ENCODE measurements at places on chromosomes 11 and 22.

GRCh38 chr11:82267186-82267585 is 466.5 kb downstream of the FAM181B start:
- no peak overlapping the region for H3K4me3 ChIP-seq
- H3K27me3 ChIP-seq, result no peaks in the 10 kb centered on the region
- no peaks in the 10 kb centered on the region for H3K4me1 ChIP-seq

GRCh38 chr11:123371506-123372297 is 58.4 kb upstream of the GRAMD1B start:
- H3K4me3 ChIP-seq, result no peak overlapping the region
- H3K27ac ChIP-seq, result no peak overlapping the region
- no peaks in the 10 kb centered on the region for H3K4me1 ChIP-seq
- no peaks in the 10 kb centered on the region for H3K36me3 ChIP-seq
- DNase-seq, result no peak

GRCh38 chr11:22244986-22245592 is 52.2 kb downstream of the ANO5 start:
- no peaks in the 10 kb centered on the region for H3K4me1 ChIP-seq
- no peak overlapping the region for H3K4me3 ChIP-seq
- no peaks in the 10 kb centered on the region for H3K36me3 ChIP-seq
- no peaks in the 10 kb centered on the region for H3K27me3 ChIP-seq
- peak; percentile 9 for DNase-seq

GRCh38 chr22:44728761-44729324 is 23.5 kb upstream of the ARHGAP8 start:
- DNase-seq, result no peak
- H3K27ac ChIP-seq, result no peak overlapping the region
- no peaks in the 10 kb centered on the region for H3K27me3 ChIP-seq
- no peak overlapping the region for H3K4me3 ChIP-seq

DNA sequence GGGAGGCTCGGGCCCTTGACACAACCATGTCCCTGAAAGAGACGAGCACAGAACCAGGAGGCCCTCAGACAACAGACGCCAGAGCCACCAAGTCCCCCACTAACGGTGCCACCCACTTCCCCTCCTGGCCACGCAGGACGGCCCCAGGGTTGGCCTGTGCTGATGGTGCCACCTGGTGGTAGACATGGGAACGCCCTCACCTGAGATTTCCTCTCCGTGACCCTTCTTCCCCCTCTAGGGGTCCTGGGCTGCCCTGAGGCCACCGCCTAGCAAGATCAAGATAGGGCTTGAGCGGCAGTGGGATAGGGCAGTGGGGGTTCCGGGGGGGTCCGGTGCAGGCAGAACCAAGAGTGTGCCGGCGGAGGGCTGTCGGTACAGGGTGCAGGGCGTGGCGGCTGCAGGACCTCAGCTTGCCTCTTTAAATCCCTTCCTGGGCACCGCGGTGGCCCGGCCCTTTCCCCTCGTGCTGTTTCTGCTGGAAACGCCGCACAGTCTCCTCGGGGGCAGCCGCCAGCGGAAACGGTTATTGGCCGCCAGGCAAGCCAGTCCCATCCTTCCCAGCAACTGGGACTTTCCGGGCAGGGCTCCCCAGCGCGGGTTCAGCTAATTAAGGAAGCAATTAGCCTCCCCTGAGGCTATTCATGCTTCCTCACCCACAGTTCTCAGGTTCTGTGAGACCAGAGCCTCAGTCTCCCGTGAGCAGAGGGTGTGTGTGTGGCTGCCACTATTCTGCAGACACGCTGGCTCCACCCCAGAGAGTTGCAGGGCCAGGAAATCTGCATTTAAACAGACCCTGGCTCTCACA is 5.5 kb upstream of the NFAM1 start:
- no peaks in the 10 kb centered on the region for H3K27me3 ChIP-seq
- H3K4me3 ChIP-seq, result peak overlapping the region; percentile 48
- DNase-seq, result peak; percentile 80
- no peaks in the 10 kb centered on the region for H3K36me3 ChIP-seq

DNA sequence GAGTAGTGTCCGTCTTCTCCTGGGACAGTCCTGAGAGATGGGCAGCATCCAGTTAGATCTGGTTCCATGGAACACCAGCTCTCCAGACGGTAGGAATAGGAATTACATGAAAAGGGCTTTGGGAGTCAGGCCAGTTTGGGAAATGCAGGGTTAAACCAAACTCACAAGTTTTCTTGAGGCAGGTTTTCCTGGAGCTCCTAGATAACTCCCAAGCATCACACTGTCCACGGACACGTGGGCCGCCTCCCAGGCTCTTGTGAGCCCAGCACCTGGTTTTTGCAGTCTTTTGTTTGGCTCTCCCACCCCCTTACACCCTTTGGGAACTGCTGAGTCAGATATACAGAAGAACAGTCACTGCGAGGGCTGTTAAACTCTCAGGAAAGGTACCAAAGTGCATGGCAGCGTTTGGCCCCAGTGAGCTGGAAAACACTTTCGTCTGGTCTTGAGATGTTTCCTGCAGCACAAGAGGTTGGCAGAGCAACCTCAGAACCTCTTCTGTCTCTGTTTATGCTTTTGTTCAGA is 90.0 kb downstream of the BCR start:
- no peak for DNase-seq
- no peak overlapping the region for H3K4me3 ChIP-seq
- peaks cover 35% of the 10 kb centered on the region for H3K36me3 ChIP-seq
- no peaks in the 10 kb centered on the region for H3K4me1 ChIP-seq

DNA sequence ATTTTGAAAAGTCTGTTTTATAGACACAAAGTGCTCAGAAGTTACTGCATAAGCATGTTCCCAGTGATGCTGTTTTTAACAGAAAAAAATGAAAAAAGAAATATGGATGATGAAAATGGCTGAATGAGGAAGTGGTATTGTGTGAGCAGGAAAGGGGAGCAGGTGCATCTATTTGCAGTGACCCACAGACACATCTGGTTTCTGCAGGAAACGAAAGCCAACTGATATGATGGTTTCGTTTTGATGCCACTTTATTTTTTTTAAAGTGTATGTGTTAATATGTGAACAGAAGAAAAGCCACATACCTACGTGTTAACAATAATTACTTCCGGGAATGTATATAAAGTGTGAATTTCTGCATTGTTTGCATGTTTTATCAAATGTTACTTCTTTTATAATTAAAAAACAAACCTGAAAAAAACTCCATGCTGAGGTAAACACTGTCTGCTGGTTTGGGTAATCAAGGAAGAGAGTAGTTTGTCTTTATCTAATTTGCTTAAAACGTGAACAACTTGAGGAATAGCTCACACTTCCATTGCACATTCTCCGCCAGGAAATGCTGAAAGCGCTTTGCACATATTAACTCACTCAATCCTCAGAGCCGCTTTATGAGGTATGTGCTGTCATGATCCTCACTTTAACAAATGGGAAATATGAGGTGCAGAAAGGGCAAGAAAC is 1335.9 kb downstream of the TBC1D22A start:
- H3K27me3 ChIP-seq, result no peaks in the 10 kb centered on the region
- no peak overlapping the region for H3K4me3 ChIP-seq
- peaks cover 26% of the 10 kb centered on the region for H3K4me1 ChIP-seq
- DNase-seq, result peak; percentile 42
- H3K36me3 ChIP-seq, result no peaks in the 10 kb centered on the region

- H3K4me3 ChIP-seq, result no peak overlapping the region
- no peaks in the 10 kb centered on the region for H3K36me3 ChIP-seq
- no peak overlapping the region for H3K27ac ChIP-seq
- no peaks in the 10 kb centered on the region for H3K27me3 ChIP-seq
Measured at GRCh38 chr11:132588366-132588765, 943.9 kb downstream of the OPCML start.

- H3K27ac ChIP-seq, result no peak overlapping the region
- no peak for DNase-seq
- H3K27me3 ChIP-seq, result no peaks in the 10 kb centered on the region
- H3K4me3 ChIP-seq, result no peak overlapping the region
Measured at GRCh38 chr11:6225896-6226295, 8.5 kb downstream of the FHIP1B start.

All from CD4-positive, alpha-beta memory T cell (primary cell).